Stimulated activated CD4-positive, alpha-beta T cell treated with anti-CD3 and anti-CD28 coated beads, Interleukin-2, amount 100 ng/mL, for 24 hours (primary cell): ENCODE measurements at places on chromosomes 1 and 21.

GRCh38 chr1:93598861-93599439 lies 82.7 kb downstream of the BCAR3 start:
- DNase-seq = no peak

DNA sequence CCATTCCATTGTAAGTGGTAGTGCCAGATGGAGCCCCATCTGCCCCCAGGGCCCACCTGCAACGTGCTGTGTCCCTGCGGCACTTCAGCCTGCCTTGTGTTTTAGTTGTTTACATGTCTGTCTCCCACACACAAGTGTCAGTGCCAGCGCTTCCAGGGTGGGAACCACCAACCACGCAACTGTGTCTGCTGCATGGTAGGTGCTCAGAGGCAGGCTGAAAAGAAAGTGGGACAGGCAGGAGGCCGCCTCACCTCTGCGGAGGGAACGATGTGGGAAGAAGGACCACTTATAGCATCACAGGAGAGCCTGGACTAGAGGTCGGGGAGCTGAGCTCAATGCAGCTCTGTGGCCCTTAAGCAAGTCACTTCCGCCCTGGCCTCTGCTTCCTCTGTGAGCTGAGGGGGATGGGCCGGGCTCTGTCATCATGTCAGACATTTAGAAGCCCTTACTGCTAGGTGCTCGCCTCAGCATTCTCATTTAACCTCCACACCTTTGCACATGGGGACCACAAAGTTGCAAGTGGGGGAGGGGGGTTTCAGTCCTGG lies 17.9 kb downstream of the SLC9A1 start:
- DNase-seq = peak; percentile 80

DNA sequence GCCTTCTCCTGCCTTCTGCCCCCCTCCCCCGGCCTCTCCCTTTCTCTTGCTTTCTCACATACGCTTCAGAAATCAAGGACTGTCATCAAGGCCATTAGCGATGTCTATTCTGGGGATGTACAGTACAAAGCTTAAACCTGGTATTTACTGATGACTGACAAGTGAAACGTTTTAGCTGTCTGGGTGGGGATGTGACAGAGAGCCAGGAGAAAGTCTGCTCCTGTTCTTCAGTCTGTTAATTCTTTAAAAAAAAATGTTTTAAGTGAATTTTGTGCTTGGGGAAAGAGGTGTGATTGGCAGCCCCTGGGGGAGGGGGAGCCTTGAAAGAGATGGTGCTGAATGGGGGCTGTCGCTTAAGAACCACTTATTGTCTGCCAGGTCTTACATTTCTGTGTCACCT lies 283.0 kb upstream of the PLXNA2 start:
- no peak for DNase-seq

- no peak for DNase-seq
Measured at GRCh38 chr1:101167891-101168290, 68.9 kb upstream of the S1PR1 start.

GRCh38 chr1:70361727-70362398 lies 7.3 kb upstream of the ANKRD13C start:
- DNase-seq = no peak

- DNase-seq = no peak
Measured at GRCh38 chr1:217983051-217983375, 302.1 kb upstream of the RRP15 start.

DNA sequence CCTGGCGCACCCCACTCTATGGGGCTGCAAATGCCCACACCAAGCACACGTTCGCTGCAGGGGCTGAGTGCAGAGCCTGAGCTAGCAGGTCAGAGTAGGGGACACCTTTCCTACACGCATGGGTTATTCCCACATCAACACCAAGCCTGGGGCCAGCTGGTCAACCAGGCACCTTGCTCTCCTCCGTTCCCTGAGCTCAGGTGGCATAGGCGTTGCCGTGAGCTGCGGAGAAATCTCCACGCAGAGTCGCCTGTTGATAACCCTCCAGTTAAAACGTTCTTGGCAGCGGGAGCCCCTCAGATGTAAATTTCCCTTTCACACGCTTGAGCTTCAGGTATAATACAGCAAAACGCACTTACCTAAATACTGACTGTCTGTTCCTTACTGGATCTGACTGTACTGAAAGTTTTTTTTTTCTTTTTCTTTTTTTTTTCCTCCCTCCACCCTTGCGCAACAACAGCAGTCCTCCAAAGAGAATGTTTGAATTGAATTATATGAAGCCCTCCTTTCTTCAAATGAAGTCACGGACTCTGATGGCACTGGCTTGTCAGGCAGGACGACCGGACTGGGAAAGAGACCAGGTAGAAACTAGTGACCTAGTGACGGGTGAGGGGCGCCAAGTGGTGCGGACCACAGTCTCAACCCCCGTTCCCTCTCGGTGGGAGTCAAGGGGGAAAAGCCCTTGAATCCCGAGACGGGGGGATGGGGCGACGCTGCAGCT lies 2.1 kb downstream of the BRINP3 start:
- no peak for DNase-seq

DNA sequence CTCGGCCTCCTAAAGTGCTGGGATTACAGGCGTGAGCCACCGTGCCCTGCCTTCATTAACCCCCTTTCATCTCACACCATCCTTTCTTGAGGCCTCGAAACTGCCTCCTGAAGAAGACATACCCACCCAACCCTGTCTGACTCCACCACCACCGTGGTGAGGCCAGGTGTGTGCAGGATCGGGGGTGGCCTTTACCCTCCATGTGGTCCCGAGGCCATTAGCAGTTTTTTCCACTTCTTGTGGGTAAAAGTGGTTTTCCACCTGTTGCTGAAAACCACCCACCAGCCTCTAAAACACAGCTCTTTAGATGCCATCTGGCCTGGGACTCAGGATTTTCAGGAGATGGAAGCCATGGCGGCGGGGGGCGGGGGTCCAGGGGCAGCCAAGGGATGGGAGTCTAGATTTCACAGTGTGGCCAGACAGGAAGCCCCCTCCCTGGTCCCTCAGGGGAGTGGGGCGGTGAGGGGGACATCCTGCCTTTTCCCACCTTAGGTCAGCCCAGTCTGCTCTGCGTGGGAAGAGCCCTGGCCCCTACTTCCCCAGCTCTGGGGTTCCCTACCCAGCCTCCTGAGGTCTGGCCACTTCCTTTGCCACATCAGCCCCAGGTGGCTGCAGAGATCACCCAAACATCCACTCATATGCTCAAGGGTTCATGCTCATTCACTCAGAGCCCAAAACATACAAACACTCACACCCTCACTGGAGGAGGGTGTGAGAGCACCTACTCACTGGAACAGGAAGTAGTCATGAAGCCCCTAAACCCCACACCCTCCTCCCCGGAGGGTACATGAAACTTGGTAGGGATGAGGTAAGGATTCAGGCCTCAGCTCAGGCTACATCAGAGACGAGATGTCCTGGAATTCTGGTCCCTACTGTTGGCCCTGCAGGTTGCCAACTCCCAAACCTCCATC lies 2.3 kb downstream of the FGR start:
- peak; percentile 55 for DNase-seq

GRCh38 chr1:17856496-17857108 lies 101.5 kb downstream of the ACTL8 start:
- DNase-seq = no peak

DNA sequence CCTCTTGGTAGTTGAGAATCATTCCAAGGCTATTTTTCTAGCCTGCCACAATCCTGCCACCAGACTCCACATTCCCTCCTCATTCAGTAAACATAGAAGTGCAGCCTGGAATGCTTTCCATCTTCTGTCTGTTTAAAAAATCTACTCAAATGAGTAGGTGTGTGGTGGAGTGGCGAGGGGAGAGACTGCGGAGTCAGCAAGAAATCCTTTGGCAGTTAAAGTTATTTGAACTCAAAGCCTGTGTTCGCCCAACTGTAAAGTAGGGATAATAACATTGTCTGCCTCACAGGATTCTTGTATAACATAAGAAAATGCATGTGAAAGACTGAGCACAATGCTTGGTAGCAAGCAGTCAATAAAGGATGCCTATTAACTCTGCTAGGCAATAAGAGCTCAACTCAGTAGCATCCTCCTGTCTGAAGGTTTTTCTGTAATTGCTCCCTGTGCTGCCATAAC lies 22.2 kb upstream of the DPT start:
- DNase-seq = no peak

GRCh38 chr1:152757747-152758146 lies at the start of gene KPRP:
TSS of gene KPRP (plus strand) at chr1:152758025. CDS start at chr1:152759589, 1,564 bp downstream.
- no peak for DNase-seq

DNA sequence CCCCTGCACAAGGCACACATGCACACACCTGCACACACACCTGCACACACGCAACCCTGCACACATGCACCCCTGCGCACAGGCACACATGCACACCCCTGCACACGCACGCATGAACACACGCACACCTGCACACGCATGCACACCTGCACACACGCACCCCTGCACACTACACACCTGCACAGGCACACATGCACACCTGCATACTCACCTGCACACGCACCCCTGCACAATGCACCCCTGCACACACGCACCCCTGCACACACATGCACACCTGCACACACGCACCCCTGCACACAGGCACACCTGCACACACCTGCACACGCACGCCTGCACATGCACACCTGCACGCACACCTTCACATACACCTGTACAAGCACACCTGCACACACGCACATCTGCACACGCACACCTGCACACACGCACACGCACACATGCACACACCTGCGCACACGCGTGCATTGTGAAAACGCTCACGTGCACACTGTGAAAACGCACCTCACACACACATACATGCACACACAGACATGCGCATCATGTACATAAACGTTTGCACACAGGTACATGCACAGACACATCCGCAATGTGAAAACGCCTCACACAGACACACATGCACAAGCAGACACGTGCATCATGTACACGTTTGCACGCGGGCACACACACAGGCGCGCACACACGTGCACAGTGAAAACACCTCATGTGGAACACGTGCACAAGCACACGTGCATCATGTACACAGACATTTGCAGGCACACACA lies 8.2 kb downstream of the DVL1 start:
- no peak for DNase-seq
